ENCODE measurements at places on chromosomes 1 and 21.

GRCh38 chr1:232648316-232648715, 18.4 kb upstream of the SIPA1L2 start:
- no peak overlapping the region for H3K27ac ChIP-seq
- no peaks in the 10 kb centered on the region for H3K27me3 ChIP-seq
- no peak overlapping the region for H3K4me3 ChIP-seq
- no peaks in the 10 kb centered on the region for H3K36me3 ChIP-seq
- H3K4me1 ChIP-seq: peaks cover 4% of the 10 kb centered on the region
- no peak for DNase-seq

- H3K36me3 ChIP-seq: peaks cover 33% of the 10 kb centered on the region
- H3K4me3 ChIP-seq: no peak overlapping the region
- peaks cover 9% of the 10 kb centered on the region for H3K4me1 ChIP-seq
Measured at GRCh38 chr1:151759241-151759640, 4.1 kb downstream of the MRPL9 start.

DNA sequence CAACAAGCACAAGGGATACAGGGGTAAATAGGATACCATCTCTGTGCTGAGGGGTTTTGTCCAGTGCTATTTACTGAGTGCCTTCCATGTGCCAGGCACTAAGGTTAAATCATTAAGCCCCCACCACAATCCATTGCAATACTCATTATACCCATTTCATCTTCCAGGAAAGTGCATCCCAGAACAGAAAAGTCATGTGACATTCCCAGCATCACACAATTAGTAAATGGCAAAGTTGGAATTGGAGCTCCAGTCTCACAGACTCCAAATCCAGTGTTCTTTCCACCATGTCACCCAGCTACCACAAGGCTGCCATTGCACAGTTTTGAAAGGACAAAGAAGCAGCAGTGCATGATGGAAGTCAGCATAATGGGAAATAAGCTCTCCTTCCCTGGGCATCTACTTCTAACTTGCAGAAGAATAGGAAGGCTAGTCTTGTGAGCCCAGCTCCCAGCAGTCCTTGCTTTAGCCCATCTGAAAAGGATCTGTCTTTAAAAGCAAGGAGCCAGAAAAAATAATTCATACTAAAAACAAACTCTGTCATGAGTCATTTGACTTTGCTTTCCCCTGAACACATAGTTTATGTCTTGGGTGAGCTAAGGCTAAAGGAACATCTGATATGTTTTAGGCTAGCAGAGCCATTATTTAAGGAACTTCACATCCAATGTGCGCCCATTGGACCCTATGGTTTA, 111.4 kb upstream of the HOOK1 start:
- peaks cover 22% of the 10 kb centered on the region for H3K4me1 ChIP-seq
- no peaks in the 10 kb centered on the region for H3K27me3 ChIP-seq
- H3K4me3 ChIP-seq: no peak overlapping the region
- no peak overlapping the region for H3K27ac ChIP-seq
- no peak for DNase-seq

- H3K27ac ChIP-seq: peak overlapping the region; percentile 50
- H3K4me3 ChIP-seq: no peak overlapping the region
- peaks cover 28% of the 10 kb centered on the region for H3K4me1 ChIP-seq
- no peaks in the 10 kb centered on the region for H3K27me3 ChIP-seq
- no peak for DNase-seq
Measured at GRCh38 chr1:164647211-164647610, 88.2 kb downstream of the PBX1 start.

DNA sequence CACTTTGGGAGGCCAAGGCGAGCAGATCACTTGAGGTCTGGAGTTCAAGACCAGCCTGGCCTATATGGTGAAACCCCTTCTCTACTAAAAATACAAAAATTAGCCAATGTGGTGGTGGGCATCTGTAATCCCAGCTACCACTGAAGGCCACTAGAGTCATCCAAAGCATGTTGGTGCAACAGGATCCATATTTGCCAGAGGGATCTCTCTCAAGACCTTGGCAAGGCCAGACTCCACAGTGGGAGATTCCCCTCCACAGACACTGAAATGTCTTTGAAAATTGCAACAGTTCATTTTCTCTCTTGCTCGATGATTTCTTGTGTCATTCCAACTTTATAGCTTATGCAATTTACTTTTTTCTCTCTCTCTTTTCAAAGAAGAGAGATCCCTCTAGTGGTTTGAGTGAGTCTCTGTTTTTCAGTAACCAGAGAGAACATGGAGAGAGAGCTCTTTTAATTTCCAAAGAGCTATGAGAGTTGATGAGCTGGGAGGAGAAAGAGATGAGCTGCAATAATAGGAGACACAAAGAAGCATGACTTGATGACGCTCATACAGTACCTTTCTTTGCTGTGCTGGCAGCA, 176.8 kb upstream of the USP25 start:
- H3K4me3 ChIP-seq: no peak overlapping the region
- no peak overlapping the region for H3K27ac ChIP-seq
- no peaks in the 10 kb centered on the region for H3K4me1 ChIP-seq
- H3K36me3 ChIP-seq: no peaks in the 10 kb centered on the region

DNA sequence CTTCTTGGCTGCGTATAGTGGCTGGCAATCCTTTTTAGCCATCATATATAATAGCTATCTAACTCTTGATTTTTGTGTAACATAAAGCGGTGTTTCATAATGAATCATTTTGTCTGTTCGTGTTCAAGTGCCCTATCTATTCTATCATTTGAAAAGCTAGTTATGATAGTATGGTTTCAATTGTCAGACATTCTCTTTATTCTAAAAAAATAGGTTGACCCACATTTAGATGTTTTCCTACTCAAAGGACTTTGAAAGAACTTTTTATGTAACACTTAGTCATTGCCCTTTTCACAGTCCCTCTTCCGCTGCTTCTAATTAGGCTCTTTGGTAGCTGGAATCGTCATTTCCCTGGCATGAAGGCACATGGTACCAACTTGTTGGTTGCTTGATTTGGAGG, 272.2 kb upstream of the B3GALT2 start:
- no peak for DNase-seq
- H3K27me3 ChIP-seq: no peaks in the 10 kb centered on the region
- no peaks in the 10 kb centered on the region for H3K36me3 ChIP-seq

- no peaks in the 10 kb centered on the region for H3K27me3 ChIP-seq
- no peak for DNase-seq
- H3K27ac ChIP-seq: no peak overlapping the region
- no peaks in the 10 kb centered on the region for H3K36me3 ChIP-seq
Measured at GRCh38 chr1:64986903-64987871, 20.8 kb upstream of the JAK1 start.

DNA sequence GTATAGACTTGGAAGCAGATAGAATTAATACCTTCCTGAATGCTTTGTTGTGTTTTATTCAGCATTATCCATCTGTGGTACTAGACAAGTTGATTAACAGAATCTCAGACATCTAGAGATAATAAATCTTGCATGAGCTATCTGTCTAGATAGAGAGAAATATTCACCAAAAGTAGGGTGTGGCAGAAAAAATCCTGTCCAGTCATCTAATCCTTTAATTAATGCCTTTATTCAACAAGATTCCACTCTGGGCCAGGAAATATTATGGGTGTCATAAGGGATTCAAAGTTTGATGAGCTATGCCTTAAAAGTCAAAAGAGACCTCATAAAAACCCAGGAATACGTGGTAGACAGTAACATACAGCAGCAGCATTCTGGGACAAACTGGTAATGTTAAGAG, 601.2 kb downstream of the LMO4 start:
- H3K36me3 ChIP-seq: no peaks in the 10 kb centered on the region
- H3K27me3 ChIP-seq: no peaks in the 10 kb centered on the region
- H3K27ac ChIP-seq: no peak overlapping the region
- DNase-seq: no peak

GRCh38 chr1:199472018-199472417, 555.5 kb upstream of the NR5A2 start:
- no peaks in the 10 kb centered on the region for H3K36me3 ChIP-seq
- no peak overlapping the region for H3K4me3 ChIP-seq
- no peaks in the 10 kb centered on the region for H3K27me3 ChIP-seq
- DNase-seq: no peak
- no peaks in the 10 kb centered on the region for H3K4me1 ChIP-seq

- H3K27me3 ChIP-seq: no peaks in the 10 kb centered on the region
- H3K4me1 ChIP-seq: no peaks in the 10 kb centered on the region
- H3K36me3 ChIP-seq: peaks cover 17% of the 10 kb centered on the region
- no peak for DNase-seq
- H3K27ac ChIP-seq: no peak overlapping the region
Measured at GRCh38 chr1:224377676-224378006, 21.0 kb downstream of the CNIH4 start.

- no peaks in the 10 kb centered on the region for H3K27me3 ChIP-seq
- no peak for DNase-seq
- H3K4me1 ChIP-seq: peaks cover 23% of the 10 kb centered on the region
- H3K27ac ChIP-seq: peak overlapping the region; percentile 76
- H3K4me3 ChIP-seq: no peak overlapping the region
Measured at GRCh38 chr21:46456750-46457149, 1.9 kb upstream of the DIP2A start.

DNA sequence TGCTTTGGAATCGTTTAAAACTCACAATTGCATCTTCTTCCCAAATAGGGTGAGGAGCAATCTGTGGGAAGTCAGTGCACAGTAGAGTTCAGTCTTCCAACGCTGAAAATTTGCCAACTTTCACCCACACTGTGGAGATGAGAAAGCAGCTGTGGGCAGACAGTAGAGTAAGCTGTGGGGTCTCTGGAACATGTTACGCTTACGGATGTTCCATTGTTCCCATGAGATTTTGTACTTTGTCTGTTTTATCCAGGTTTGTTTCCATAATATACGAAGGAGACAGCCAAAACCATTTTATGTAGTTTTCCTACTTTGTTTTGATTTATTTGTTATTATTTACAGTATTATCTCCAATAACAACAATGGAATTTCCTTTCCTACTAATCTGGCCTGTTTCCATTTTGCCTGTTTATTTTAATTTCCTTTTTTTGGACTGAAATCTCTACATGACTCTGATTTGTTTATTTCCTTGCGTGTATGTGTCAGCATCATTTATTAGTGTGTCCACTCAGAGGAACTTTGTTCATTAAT, 65.1 kb upstream of the RGL1 start:
- no peak overlapping the region for H3K4me3 ChIP-seq
- H3K27ac ChIP-seq: no peak overlapping the region
- no peak for DNase-seq
- no peaks in the 10 kb centered on the region for H3K27me3 ChIP-seq
- H3K4me1 ChIP-seq: no peaks in the 10 kb centered on the region
- H3K36me3 ChIP-seq: no peaks in the 10 kb centered on the region

GRCh38 chr1:226491093-226491850, 57.3 kb upstream of the STUM start:
- H3K27me3 ChIP-seq: no peaks in the 10 kb centered on the region
- no peak overlapping the region for H3K27ac ChIP-seq
- H3K36me3 ChIP-seq: no peaks in the 10 kb centered on the region
- DNase-seq: no peak
- H3K4me1 ChIP-seq: peaks cover 3% of the 10 kb centered on the region

- peak overlapping the region; percentile 65 for H3K27ac ChIP-seq
- H3K27me3 ChIP-seq: no peaks in the 10 kb centered on the region
- H3K4me1 ChIP-seq: peaks cover 33% of the 10 kb centered on the region
Measured at GRCh38 chr21:36784947-36785346, 86.0 kb downstream of the SIM2 start.

GRCh38 chr1:170729225-170730002, 65.5 kb downstream of the PRRX1 start:
- no peak overlapping the region for H3K4me3 ChIP-seq
- no peaks in the 10 kb centered on the region for H3K4me1 ChIP-seq
- peaks cover 6% of the 10 kb centered on the region for H3K27me3 ChIP-seq
- H3K27ac ChIP-seq: no peak overlapping the region

- no peaks in the 10 kb centered on the region for H3K4me1 ChIP-seq
- no peak for DNase-seq
Measured at GRCh38 chr1:77279929-77280328, 1.9 kb upstream of the AK5 start.

- H3K27me3 ChIP-seq: no peaks in the 10 kb centered on the region
- no peak overlapping the region for H3K4me3 ChIP-seq
- H3K36me3 ChIP-seq: no peaks in the 10 kb centered on the region
- no peak for DNase-seq
Measured at GRCh38 chr1:182627622-182628021, 23.4 kb upstream of the RGS16 start.

Measured in RWPE2 (cell line).